Hypothalamus (tissue), 51 donors: ENCODE measurements at places on chromosomes 11 and 22.

DNA sequence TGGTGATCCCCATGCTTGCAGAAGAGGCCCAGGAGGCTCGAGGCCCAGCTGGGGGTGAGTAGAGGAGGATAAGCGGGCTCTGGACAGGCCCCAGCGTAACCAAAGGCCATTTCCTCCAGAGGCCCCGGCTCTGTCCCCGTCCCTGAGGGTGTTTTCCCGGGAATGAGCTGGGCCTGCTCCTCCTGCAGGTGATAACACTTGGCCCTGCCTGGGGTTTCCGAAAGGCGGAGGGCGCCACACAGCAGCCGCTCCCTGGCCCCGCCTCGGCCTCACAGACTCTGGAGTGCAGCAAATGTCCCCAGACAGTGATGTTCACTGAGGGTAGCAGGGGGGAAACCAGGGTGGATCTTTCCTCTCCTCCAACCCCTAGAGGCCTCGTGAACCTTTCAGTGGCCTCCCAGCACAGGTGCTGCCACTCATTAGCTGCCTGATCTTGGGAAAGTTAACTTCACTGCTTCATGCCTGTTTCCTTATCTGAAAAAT is 10.5 kb upstream of the MGAT3 start:
- no peak for DNase-seq

GRCh38 chr11:93490996-93491618 is 52.1 kb downstream of the SMCO4 start:
- DNase-seq: no peak

GRCh38 chr11:116294630-116295029 is 478.2 kb downstream of the BUD13 start:
- DNase-seq: no peak

DNA sequence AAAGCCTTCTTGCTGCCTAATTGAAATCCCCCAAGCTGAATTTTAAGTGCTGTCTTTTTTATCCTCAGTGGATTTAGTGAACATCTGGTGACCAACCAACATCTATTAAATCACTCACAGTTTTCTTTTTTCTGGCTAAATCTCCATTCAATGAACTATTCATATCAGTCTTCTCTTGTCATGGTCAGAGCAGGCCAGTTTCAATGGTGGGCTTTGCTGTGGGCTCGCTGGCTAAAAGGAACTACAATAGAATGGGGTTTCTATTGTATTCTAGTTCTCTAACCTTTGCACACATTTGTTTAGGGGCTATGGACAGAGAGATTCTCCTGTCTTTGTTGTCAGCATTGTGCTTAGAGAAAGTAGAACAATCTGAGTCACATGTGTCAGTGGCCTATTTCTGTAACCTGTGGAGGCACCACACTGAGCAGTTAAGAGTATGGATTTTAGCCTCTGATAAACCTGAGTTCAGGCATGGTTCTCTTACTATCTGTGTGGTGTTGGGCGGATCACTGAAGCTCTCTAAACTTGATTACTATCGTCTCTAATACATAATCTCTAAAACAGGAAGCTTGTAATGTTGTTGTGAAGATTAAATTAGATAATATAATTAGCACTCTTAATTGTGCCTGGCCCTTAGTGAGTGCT is 94.2 kb upstream of the CADM1 start:
- no peak for DNase-seq

GRCh38 chr22:23762842-23763578 is at the start of gene C22orf15:
Gene C22orf15 (plus strand): TSS chr22:23762990. CDS start chr22:23763307, 317 bp downstream.
- DNase-seq: no peak

GRCh38 chr22:43858156-43858895 is 4.0 kb downstream of the SULT4A1 start:
- no peak for DNase-seq

GRCh38 chr11:64568041-64568571 is 22.9 kb upstream of the SLC22A12 start:
- DNase-seq: no peak

GRCh38 chr11:114080219-114080618 is 20.7 kb downstream of the ZBTB16 start:
- DNase-seq: no peak

DNA sequence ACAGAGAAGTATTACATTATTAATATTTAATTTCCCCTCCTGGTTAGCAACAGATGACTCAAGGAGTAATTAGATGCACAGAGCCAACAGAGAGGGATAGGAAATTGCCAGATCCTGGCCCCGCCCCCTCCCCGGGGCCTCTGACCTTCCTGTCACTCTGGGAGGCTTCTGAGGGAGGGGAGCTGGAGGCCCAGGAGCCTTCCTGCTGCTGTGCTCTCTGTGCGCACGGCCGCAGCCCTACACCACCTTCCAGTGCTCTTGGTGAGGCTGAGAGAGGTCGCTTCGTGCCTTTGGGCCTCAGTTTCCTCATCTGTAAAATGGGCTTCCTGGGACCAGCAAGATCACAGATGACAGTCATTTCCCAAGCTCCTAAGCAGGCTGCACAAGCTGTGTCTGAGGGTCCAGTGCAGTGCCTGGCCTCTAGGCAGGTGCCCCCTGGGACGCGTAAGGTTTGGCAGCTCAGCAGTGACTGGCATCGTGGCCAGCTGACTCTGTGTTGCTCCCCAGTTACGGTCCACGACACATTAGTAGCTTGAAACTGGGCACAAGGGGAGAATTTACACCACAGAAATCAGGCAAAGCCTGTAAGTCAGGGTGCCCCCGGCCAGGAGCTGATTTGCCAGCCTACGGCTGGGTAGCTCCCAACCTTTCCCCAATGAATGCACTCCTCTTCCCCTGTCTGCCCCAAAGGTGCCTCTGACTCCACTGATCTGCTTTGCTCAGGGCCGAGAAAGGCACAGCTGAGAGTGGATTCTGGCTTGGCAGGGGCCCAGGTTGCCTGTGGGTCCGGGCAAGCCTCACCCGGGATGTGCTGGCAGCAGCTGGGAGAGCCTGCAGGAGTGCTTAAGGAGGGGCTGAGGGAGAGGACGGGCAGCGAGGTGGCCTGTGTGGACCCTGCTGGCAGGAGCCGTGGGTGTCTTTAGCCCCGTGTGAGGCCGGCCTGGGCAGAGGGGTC is 2.3 kb downstream of the ADORA2A start:
- DNase-seq: no peak

GRCh38 chr11:2547806-2548205 is 103.0 kb downstream of the KCNQ1 start:
- no peak for DNase-seq

DNA sequence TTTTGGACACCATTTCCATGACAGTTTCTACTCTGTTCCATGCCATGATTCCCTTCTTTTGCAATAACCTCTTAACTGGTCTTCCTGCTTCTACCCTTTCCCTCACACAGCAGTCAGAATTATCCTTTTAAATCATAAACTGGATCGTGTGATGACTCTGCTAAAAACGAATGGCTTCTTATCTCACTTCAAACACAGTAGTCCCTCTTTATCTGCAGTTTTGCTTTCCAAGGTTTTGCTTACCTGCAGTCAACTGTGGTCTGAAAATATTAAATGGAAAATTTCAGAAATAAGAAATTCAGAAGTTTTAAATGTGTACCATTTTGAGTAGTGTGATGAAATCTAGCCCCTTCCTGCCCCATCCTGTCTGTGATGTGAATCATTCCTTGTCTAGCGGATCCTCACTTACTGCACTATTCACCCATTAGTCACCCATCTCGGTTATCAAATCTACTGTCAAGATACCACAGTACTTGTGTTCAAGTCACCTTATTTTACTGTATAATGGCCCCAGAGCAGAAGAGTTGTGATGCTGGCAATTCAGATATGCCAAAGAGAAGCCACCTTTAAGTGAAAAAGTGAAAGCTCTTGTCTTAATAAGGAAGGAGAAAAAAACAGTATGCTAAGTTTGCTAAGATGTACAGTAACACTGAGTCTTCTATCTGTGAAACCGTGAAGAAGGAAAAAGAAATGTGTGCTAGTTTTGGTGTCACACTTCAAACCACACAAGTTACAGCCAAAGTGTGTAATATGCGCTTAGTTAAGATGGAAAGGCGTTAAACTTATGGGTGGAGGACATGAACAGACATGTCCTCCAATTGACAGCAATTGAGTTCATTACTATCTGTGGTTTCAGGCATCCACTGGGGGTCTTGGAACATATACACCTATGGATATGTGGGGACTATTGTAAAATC is 283.0 kb downstream of the DDX10 start:
- DNase-seq: no peak

DNA sequence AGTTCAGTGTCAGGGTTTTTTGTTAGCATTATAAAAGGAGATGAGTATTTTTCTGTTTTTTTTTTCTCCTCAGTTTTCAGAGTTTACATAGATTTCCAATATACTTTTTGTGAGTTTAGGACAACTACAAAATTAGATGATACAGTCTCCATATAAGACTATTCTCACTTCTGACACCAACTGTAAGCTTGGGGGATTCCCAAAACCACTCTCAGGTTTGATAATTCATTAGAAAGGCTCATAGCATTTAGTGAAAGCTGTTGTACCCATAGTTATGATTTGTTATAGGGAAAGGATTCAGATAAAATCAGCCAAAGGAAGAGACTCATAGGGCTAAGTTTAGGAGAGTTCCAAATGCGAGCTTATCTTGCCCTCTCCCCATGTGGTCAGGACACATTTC is 24.1 kb downstream of the CUL5 start:
- DNase-seq: no peak

DNA sequence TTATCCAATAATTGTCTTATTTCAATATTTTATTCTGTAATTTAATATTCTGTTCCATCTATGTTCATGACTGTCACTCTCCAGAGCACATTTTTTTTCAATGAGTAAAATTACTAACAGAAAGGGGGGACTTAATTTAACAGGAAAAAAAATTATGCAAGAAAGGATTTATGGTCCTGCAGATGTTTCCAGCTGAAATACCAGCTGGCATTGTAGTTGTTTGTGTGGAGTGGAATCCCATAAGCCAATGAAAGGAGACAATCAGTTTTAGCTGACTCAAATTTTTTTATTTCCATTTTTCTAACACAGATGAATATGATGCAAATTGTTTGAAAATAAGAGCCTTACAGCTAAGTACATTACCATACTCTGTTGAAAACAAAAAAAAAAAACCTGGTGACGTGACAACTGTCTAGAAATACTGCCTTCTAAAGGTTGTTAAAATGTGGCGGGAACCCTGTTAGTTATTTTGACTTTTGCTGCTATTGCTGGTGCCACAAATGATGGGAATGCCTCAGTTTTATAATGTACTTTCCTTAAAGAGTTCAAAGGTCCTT is 389.1 kb downstream of the ETS1 start:
- no peak for DNase-seq

DNA sequence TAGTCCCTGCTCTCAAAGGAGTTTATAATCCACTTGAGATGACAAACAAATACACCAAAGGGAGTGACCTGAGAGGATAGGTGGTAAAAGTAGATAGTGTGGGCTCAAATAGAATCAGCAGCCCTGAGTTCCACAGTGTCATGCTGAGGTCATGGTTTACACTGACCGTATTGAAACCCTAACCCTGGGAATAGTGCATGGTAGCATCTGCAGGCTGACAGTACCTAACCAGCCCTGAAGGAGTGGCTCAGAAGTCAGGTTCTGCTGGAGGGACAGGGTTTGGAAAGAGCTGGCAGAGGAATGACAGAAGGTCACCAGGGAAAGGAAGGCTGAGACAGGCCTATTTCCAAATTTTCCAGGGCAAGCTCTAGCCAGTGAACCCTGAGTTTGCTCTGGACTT is 9.2 kb upstream of the TMPRSS5 start:
- DNase-seq: no peak

DNA sequence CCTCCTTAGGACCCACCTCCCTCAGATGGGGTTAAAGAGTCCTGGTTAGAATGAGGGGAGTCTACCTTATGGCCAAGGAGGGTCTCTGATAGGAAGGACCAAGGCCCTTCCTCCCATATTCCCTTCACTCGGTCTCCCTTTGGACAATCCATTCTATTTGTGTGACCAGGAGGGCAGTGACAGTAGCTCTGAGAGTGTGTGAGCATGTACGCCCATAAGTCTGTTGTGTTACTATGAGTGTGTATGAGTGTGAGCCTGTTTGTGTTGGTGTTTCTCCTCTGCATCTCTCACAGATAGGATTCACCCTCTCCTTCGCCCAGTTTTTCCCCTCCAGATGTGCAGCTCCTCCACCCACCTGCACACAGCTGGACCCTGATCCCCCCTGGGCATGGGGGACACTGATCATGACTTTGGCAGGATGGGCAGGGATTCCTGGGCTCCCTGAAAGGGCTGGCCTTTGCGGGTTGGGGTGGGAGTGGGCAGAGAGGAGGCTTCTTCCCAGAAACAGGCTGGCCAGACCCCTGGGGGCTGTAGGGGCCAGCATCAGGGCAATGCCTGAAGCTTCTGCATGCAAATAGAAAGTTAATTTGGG is 14.5 kb downstream of the PHLDB1 start:
- DNase-seq: no peak

DNA sequence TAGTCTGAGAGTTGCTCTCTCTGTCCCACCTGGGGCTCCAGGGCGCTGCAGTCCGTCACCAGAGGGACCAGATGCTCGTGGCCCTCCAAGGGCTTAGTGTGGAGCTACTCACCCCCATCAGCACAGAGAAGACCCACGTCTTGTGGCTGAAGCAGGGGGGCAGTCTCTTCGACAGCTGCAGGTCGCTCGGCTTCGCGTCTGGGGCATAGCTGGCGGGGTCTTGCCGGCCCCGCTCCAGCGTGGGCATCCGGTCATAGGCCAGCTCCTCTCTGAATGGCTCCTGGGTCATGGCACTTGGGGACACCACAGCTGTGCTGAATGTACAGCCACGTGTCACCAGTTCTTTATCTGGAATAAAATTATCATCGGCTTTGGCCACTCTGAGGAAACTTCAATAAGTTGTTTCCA is 608 bp downstream of the MLC1 start:
- DNase-seq: no peak

DNA sequence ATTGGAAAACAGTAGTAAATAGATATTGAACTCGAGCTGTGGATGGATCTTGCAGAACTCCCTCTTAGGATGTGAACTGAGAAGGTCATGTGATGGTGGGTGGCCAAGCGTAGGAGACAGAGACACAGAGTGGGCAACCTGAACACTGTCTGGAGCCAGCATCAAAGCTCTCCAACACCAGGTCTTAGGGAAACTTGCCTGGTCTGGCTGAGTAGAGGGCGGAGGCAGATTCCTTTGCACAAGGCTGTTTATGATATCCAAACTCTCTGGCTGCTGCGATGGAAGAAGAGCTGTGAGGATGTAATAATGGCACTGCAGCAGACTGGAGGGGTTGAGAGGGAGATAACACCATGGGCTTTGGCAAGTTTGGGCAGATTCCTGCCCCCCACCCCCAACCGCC is 10.1 kb downstream of the NAV2 start:
- no peak for DNase-seq

- DNase-seq: no peak
These were observed 118.5 kb downstream of the ELP4 start for GRCh38 chr11:31628111-31628510.

- no peak for DNase-seq
These were observed 13.9 kb upstream of the SHANK2 start for GRCh38 chr11:71266114-71266833.

GRCh38 chr11:94481342-94481741 is 12.3 kb downstream of the MRE11 start:
- DNase-seq: no peak

GRCh38 chr11:3967695-3968094 is 112.2 kb downstream of the STIM1 start:
- DNase-seq: no peak
